ENCODE measurements at places on chromosomes 6 and 20. TPM values are rescaled to one million over a fixed set of nuclear protein-coding genes. Genes with fewer than 3 reads are reported as not detected.

IRAK1BP1 gene
- total RNA-seq: 2.7 TPM

SPATA25 gene
- 2.5 TPM for total RNA-seq

ARHGAP40 gene
- total RNA-seq: not detected

C6orf89 gene
- total RNA-seq: 43.9 TPM

All from activated naive CD4-positive, alpha-beta T cell treated with anti-CD3 and anti-CD28 coated beads, Interleukin-2, amount 10 ng/mL, durations not matched to agents 5 hours and 36 hours (primary cell).